Lung (tissue), 17 donors: ENCODE measurements at places on chromosomes 6 and 20. TPM values are rescaled to one million over a fixed set of nuclear protein-coding genes. Genes with fewer than 3 reads are reported as not detected.

Gene ZNF512B
- total RNA-seq = 10.7 TPM

Gene PLN
- total RNA-seq = 12.3 TPM

Gene GPX5
- not detected for total RNA-seq

Gene EYA4
- total RNA-seq = 7.4 TPM

Gene PNLDC1
- 0.28 TPM for total RNA-seq

Gene CD83
- total RNA-seq = 21.3 TPM

Gene BANF2
- total RNA-seq = not detected

DNA sequence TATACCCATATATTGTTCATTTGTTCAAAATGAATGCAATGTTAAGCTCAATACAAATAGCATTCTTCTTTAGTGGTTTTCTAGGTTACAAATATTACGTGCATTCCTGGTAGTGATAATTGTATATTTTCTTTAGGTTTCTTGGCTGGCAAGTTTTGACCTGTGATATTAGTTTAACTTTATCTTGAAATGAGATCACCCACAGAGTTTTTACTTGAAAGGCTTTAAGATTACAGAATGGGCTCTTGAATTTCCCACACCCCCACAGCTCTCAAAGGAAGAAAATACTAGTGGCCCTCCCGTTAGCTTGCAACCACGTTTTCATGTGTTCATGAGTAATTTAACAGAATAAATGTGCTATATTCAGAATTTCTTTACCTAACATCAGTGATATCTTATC is 1315.5 kb upstream of the GJE1 start:
- no peaks in the 10 kb centered on the region for H3K27me3 ChIP-seq
- H3K27ac ChIP-seq = no peak overlapping the region
- no peak overlapping the region for H3K4me3 ChIP-seq
- H3K36me3 ChIP-seq = no peaks in the 10 kb centered on the region
- DNase-seq = no peak

DNA sequence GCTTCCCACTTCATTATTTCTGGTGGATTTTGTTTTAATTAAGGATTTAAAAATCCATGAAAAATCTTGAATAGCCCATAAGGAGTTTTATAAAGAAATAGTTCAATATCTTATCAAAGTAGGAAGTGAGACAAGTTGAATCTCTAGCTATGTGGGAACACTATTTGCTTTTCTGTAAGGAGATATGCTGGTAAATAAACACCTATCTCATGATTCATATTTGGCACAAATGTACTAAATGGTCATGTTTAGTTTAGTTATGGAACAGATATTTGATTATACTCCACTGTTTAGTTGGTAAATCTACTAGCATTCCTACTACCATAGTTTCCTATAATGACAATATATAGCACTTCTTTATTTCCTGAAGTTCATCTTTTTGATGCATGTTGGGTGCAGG is 239.9 kb upstream of the CEP162 start:
- no peaks in the 10 kb centered on the region for H3K4me1 ChIP-seq
- H3K4me3 ChIP-seq = no peak overlapping the region
- no peak for DNase-seq
- no peaks in the 10 kb centered on the region for H3K27me3 ChIP-seq

DNA sequence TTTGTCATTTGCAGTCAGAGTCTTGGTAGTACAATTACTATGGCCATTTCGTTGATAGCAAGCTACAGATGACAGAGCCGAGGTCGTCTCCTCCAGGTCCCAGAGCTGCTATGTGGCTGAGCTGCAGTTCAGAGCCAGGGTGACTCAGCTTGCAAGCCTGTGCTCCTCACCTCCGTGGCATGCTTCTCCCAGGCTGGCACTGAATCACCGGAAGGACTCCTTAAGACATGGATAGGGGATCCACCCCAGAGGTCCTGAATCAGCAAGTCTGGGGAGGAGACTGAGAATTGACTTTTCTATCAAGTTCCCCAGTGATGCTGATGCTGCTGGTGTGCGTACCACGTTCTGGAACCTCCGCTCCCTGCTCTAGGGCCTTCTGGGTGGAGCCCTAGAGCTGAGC is 291.2 kb downstream of the CDH26 start:
- DNase-seq = no peak
- no peak overlapping the region for H3K27ac ChIP-seq
- no peak overlapping the region for H3K4me3 ChIP-seq
- H3K36me3 ChIP-seq = no peaks in the 10 kb centered on the region

DNA sequence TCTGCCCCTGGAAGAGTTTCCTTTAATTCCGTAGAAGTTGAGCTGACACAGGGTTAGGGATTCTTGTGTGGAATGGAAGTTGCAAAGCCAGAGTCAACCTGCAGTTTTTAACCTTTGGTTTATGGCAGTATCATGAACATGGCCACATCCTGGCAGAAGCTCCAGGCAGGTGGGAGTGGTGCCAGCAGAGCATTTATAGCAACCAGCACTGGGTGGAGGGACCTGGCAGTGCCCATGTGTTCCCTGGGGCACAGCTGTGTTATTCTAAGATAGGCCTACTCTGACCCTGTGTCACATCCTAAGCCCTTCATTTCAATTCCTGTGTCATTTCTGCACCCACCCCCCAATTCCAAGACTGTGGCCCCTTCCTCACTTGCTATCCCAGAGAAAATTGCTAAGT is 26.1 kb upstream of the ZNF831 start:
- H3K27ac ChIP-seq = no peak overlapping the region
- H3K36me3 ChIP-seq = no peaks in the 10 kb centered on the region
- H3K27me3 ChIP-seq = no peaks in the 10 kb centered on the region
- DNase-seq = no peak
- no peak overlapping the region for H3K4me3 ChIP-seq

DNA sequence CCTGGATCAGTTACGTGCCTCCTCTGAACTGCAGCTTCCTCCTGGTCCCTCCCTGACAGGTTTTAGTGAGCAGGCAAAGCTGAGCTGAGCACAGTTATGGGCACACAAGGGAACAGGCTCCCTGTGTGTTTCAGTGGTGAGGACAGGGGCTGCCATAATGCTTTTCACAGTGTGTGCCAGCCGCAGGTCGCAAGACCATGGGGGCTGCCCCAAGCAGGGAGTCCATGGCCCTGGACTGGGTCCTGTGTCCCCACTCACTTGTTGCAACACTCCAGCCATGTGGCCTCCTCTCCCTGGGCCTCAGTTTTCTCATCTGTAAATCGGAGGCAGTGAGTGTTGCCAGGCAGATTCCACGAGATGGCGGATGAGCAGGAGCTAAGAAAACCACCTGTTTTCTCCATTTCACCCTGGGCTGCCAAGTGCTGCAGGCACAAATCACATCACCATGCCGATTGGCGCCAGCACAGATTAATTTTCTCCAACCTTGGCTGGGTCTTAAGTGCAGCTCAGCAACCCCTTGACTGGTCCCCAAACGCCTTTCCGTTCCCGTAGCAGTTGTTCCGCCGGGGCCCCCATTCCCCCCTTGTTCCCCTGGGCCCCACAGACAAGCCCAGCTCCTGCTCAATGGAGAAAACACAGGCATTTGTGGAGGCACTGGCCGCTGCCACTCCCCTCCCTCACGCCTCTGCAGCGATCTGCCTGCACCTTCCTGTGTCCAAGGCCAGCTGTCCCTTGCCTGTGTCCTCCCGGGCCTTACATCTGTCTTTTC is 57.1 kb upstream of the NNAT start:
- DNase-seq = no peak
- no peaks in the 10 kb centered on the region for H3K36me3 ChIP-seq
- no peak overlapping the region for H3K27ac ChIP-seq
- no peak overlapping the region for H3K4me3 ChIP-seq
- no peaks in the 10 kb centered on the region for H3K4me1 ChIP-seq

DNA sequence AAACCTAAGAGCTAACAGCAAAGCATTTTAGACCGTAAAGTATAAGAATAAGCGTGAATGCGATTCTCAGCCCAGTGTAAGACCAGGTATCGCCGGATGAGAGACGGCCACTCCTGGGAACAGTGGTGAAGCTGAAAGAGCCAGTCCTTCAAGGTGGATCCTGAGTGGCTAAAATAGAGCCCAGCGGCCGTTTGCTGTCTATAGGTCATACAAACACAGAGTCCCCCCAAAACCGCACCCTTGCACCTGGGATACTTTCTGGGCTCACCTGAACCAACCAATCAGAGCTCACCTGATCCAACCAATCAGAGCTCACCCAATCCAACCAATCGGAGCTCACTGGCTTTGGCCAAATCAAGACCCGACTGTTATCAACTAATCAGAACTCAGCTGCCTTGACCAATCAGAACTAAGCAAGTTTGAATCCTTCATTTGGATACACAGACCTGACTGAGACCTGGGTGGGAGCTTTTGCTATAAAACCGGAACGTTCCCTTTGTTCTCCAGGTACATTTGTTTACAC is 248.2 kb downstream of the DLL1 start:
- H3K27me3 ChIP-seq = peaks cover 35% of the 10 kb centered on the region
- DNase-seq = no peak
- H3K27ac ChIP-seq = no peak overlapping the region
- no peak overlapping the region for H3K4me3 ChIP-seq

DNA sequence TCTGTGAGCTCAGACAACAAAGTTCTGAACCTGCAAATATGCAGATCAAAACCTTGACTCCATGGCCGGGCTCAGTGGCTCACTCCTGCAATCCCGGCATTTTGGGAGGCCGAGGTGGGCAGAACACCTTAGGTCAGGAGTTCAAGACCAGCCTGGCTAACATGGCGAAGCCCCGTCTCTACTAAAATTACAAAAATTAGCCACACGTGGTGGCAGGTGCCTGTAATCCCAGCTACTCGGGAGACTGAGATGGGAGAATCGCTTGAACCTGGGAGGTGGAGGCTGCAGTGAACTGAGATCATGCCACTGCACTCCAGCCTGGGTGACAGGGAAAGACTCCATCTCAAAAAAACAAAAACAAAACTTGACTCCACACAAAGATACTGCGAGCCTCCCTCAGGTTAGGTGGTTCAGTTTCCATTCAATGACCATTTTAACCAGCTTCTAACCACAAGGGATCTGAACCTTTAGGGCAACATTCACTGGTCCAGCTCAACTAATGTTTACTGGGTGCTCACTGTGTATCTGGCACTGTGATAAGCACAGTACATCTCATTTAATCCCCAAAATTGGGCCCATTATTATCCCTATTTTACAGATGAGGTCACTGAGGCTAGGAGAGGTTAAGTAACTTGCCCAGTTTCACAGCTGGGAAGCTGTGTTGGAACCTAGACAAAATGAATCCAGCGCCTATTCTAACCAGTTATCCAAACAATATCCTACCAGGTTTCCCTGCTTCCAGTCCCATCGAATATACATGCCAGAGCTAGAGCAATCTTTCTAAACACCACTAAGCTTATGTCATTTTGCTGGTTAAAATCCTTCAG is 1.8 kb downstream of the SNRPB start:
- peaks cover 22% of the 10 kb centered on the region for H3K36me3 ChIP-seq
- H3K4me3 ChIP-seq = no peak overlapping the region
- H3K27me3 ChIP-seq = no peaks in the 10 kb centered on the region
- no peak for DNase-seq
- H3K4me1 ChIP-seq = peaks cover 5% of the 10 kb centered on the region
- no peak overlapping the region for H3K27ac ChIP-seq

DNA sequence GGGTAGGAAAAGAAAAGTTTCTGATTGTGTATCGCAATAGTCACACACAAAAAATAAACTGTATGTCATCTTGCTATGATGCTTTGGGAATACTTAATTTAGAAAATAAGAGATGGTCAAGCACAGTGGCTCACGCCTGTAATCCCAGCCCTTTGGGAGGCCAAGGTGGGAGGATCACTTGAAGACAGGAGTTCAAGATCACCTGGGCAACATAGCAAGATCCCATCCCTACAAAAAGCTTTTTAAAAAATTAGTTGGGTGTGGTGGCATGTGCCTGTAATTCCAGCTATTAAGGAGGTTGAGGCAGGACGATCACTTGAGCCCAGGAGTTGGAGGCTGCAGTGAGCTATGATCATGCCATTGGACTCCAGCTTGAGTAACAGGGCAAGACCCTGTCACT is 27.6 kb downstream of the MAP7 start:
- H3K27me3 ChIP-seq = no peaks in the 10 kb centered on the region
- H3K27ac ChIP-seq = no peak overlapping the region
- no peaks in the 10 kb centered on the region for H3K36me3 ChIP-seq
- H3K4me3 ChIP-seq = no peak overlapping the region
- no peaks in the 10 kb centered on the region for H3K4me1 ChIP-seq
- DNase-seq = no peak

- H3K4me3 ChIP-seq = no peak overlapping the region
- H3K36me3 ChIP-seq = peaks cover 12% of the 10 kb centered on the region
- no peaks in the 10 kb centered on the region for H3K27me3 ChIP-seq
These were observed 26.2 kb downstream of the NOL7 start for GRCh38 chr6:13641315-13641714.

- no peak for DNase-seq
- H3K27me3 ChIP-seq = no peaks in the 10 kb centered on the region
- H3K27ac ChIP-seq = no peak overlapping the region
- no peak overlapping the region for H3K4me3 ChIP-seq
- no peaks in the 10 kb centered on the region for H3K4me1 ChIP-seq
These were observed 48.4 kb upstream of the NCOA3 start for GRCh38 chr20:47453167-47453782.

- H3K27ac ChIP-seq = no peak overlapping the region
- H3K36me3 ChIP-seq = no peaks in the 10 kb centered on the region
- H3K27me3 ChIP-seq = no peaks in the 10 kb centered on the region
- peak; percentile 64 for DNase-seq
- H3K4me1 ChIP-seq = no peaks in the 10 kb centered on the region
These were observed 21.6 kb downstream of the ADGRG6 start for GRCh38 chr6:142323377-142323776.

GRCh38 chr6:134432036-134432435 is 114.1 kb upstream of the SGK1 start:
- no peak overlapping the region for H3K4me3 ChIP-seq
- H3K36me3 ChIP-seq = no peaks in the 10 kb centered on the region
- no peaks in the 10 kb centered on the region for H3K27me3 ChIP-seq
